Cardiac atrium fibroblast (primary cell): ENCODE measurements at places on chromosomes 6 and 20. TPM values are rescaled to one million over a fixed set of nuclear protein-coding genes. Genes with fewer than 3 reads are reported as not detected.

LAMP5 gene
- total RNA-seq, result not detected in 2 replicates

CRISP2 gene
- total RNA-seq, result not detected in 2 replicates

FGD2 gene
- not detected in 2 replicates for total RNA-seq

DTNBP1 gene
- 2.4 and 8.8 TPM in 2 replicates for total RNA-seq

MYH7B gene
- not detected in 2 replicates for total RNA-seq

LY6G5C gene
- total RNA-seq, result not detected in 2 replicates

AVP gene
- total RNA-seq, result not detected in 2 replicates

SLPI gene
- total RNA-seq, result not detected in 2 replicates

MYL9 gene
- 97.7 and 116 TPM in 2 replicates for total RNA-seq

DDX27 gene
- 16.4 and 24.6 TPM in 2 replicates for total RNA-seq

SHLD1 gene
- 0.72 and 2.8 TPM in 2 replicates for total RNA-seq

MAK gene
- not detected in 2 replicates for total RNA-seq

BPIFB1 gene
- not detected in 2 replicates for total RNA-seq

POPDC3 gene
- total RNA-seq, result 6.0 TPM in 1 of 2 replicates, not detected in the other

NFYA gene
- total RNA-seq, result 7.6 and 8.7 TPM in 2 replicates

DSP gene
- 0.36 and 1.5 TPM in 2 replicates for total RNA-seq

GPR6 gene
- not detected in 2 replicates for total RNA-seq

HCK gene
- not detected in 2 replicates for total RNA-seq

RIN2 gene
- 22.4 and 22.5 TPM in 2 replicates for total RNA-seq

AIF1 gene
- total RNA-seq, result not detected in 2 replicates

NOX3 gene
- not detected in 2 replicates for total RNA-seq

RNF217 gene
- 7.8 and 9.7 TPM in 2 replicates for total RNA-seq

PLAGL2 gene
- 2.2 and 3.7 TPM in 2 replicates for total RNA-seq

SSTR4 gene
- not detected in 2 replicates for total RNA-seq

EFCAB8 gene
- under 0.01 TPM in 1 of 2 replicates, not detected in the other for total RNA-seq

IMPG1 gene
- not detected in 2 replicates for total RNA-seq

ANGPT4 gene
- not detected in 2 replicates for total RNA-seq

SLC25A27 gene
- total RNA-seq, result 0.90 and 2.3 TPM in 2 replicates

MEP1A gene
- not detected in 2 replicates for total RNA-seq

TFAP2D gene
- not detected in 2 replicates for total RNA-seq

PGC gene
- total RNA-seq, result not detected in 2 replicates

HCRTR2 gene
- not detected in 2 replicates for total RNA-seq

SLC17A3 gene
- total RNA-seq, result not detected in 2 replicates

VSTM2L gene
- 1.8 and 3.2 TPM in 2 replicates for total RNA-seq

SLC32A1 gene
- not detected in 2 replicates for total RNA-seq

ALDH8A1 gene
- total RNA-seq, result 0.16 TPM in 1 of 2 replicates, not detected in the other

ARMC2 gene
- 5.6 and 5.8 TPM in 2 replicates for total RNA-seq

SIRPA gene
- total RNA-seq, result 11.7 and 20.1 TPM in 2 replicates

HLA-DRA gene
- 0.16 TPM in 1 of 2 replicates, not detected in the other for total RNA-seq

OOEP gene
- not detected in 2 replicates for total RNA-seq

EPB41L2 gene
- total RNA-seq, result 82.0 and 98.0 TPM in 2 replicates

TRIM10 gene
- not detected in 2 replicates for total RNA-seq

RBBP9 gene
- total RNA-seq, result 6.9 and 11.8 TPM in 2 replicates

CDSN gene
- not detected in 2 replicates for total RNA-seq
